ENCODE measurements at places on chromosomes 16 and 17.

DNA sequence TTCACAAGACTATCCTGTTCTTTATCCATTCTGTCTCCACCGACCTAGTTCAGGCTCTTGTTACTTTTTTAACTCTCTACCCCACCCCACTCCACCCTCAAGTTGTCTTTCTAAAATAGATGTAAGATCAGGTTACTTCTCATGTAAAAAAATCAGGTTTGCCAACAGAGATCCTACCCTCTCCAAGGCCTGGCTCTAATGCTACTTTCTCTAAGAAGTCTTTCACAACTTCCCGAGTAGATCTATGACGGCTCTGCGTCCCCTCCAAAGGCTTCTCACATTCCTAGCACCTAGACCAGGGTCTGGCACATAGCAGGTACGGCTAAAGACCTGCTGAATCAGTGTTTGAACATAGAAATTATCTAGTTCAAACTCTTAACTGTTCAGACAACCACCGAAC lies 14.1 kb upstream of the ITGAE start:
- DNase-seq = no peak

DNA sequence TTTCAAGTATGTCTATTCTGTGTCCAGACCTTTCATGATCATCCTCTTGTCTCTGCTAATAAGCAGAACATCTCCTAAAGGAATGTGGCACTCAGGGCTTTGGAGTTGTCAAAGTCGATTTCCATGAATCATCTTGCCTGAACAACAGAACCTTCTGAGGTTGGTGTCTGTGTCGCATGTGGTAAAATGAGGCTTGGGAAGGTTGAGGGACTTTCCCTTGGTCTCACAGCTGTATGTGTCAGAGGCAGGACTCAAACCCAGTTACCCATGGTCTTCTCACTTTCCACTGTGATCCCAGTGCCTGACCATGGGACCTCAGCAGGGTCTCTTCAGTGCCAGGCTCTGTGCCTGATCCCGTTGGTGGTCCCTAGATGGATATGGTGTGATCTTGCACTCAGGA lies 4.2 kb upstream of the GPRC5B start:
- DNase-seq = no peak

DNA sequence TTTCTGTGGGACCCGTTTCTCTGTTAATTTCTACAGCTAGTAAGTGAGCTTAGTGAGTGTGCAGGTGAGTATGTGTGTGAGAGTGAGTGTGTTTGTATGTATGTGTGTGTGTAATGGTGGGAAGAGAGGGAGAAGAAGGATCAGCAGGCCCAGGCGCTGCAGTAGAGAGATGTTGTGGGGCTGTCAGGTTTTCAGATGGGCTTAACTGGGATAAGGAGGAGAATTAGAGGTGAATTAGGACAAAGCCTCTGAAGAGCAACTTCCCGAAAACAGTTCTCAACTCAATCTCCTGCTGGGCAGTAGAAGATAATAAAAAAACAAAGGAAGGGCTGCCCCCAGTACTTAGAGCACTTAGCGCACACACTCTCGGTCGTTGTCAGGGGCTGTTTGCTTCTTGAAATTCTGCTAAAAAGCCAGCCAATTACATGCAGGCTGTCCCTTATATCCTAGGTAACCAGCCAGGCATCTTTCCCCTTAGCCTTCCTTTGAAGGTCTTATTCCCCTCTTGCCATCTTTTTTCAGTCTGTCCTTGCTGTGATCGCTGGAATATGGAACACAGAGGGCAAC lies 63.4 kb downstream of the CLEC16A start:
- DNase-seq = no peak

- DNase-seq = no peak
Observed at GRCh38 chr17:38326996-38327792, 16.6 kb downstream of the GPR179 start.

DNA sequence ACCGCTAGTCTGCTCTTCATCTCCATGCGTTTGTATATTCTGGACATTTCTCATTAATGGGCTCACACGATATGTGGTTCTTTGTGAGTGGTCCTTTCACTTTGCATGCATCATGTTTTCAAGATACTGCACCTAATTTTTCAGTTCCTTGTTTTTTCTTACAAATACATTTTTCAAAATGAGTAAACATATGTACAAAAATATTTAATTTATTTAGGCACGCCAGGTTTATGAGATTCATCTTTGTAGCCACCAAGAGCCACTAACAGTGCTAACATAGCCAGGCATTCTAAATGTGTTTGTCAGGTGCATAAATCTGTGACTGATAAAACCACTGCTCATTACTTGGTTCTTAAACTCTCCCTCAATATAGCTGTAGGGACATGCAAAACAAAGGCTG lies 375.3 kb downstream of the WWOX start:
- DNase-seq = no peak

GRCh38 chr17:55340176-55340575 lies 75.4 kb downstream of the HLF start:
- no peak for DNase-seq

GRCh38 chr16:62709794-62710193 lies 673.6 kb upstream of the CDH8 start:
- no peak for DNase-seq
